Activated T-helper 17 cell treated with anti-CD3 and anti-CD28 coated beads, Interleukin-2, amount 50 U/mL, for 72 hours (primary cell): ENCODE measurements at places on chromosomes 3 and 15.
A peak's percentile ranks its signal among the peaks of the same experiment; 100 is the strongest.

DNA sequence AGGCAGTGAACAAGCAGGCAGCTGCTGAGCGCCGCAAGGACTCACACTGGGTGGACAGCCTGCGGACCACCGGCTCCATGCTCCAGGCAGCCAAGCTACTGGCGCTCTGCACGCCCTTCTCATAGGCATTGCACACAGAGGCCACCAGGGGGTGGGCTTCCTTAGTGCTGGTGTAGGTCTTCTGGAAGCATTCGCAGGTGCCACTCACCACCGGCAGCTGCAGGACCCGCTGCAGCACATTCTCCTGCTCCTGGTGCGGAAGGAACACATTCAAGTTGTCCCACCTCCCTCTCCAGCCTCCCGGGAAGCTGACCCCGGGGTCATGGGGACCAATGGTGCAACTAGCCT, 6.0 kb downstream of the PLIN1 start:
- peaks cover under 1% of the 10 kb centered on the region for H3K27me3 ChIP-seq
- no peak overlapping the region for H3K27ac ChIP-seq
- no peak for ATAC-seq

DNA sequence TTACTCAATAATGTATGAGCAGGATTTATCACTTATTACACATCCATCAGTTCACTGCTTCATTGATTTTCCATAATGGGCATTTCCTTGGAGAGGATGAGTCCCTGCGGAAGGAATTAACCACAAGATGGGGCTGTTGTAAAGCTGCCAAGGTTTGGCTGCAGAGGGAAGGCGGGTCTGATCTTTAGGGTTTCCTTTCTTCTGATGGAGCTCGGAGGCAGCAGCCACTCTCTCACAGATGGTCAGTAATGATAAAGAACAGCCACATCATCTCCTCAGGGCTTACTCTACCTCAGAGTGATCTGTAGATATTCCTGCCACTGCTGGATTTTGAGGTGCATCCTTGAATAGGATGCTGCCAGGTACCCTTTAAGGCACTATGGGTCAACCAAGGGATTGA, 115.2 kb downstream of the USP13 start:
- ATAC-seq, result no peak
- peaks cover 46% of the 10 kb centered on the region for H3K36me3 ChIP-seq
- no peak overlapping the region for H3K27ac ChIP-seq
- H3K4me3 ChIP-seq, result no peak overlapping the region
- H3K4me1 ChIP-seq, result no peaks in the 10 kb centered on the region
- no peaks in the 10 kb centered on the region for H3K27me3 ChIP-seq

DNA sequence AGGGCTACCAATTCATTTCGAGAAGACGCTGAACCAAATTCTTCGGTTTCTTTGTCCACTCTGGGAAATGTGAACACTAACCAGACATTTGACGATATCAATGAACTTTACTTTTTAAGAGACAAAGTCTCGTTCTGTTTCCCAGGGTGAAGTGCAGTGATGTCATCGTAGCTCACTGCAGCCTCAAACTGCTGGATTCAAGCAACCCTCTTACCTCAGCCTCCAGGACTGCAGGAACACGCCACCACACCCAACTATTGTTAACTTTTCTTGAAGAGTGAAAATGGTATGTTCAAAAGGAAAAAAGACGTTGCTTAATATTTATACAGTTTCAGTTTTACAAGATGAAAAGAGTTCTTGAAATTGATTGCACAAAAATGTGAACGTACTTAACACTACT, 30.6 kb downstream of the MB21D2 start:
- H3K36me3 ChIP-seq, result peaks cover 11% of the 10 kb centered on the region
- peak overlapping the region; percentile 96 for H3K27ac ChIP-seq
- no peaks in the 10 kb centered on the region for H3K27me3 ChIP-seq

DNA sequence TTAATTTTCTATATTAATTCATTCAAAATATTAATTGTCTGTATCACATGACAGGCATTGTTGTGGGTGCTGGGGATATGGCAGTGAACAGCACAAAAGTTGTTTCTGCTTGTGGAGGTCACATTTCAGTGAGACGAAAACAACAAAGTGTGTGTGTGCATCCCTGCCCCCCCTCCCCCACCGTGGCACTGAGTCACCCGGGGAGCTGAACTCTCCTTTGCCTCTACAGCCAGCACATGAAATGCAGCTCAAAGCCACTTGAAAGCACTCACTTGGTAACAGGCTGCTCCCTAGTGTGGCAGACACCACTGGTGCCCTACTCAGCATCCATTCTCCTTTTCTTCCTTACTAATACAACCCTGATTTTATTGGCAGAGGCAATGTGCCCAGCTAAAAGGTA, 16.9 kb upstream of the SCAMP5 start:
- no peaks in the 10 kb centered on the region for H3K36me3 ChIP-seq
- peaks cover 10% of the 10 kb centered on the region for H3K4me1 ChIP-seq
- peak; percentile 87 for ATAC-seq
- no peak overlapping the region for H3K27ac ChIP-seq

- no peaks in the 10 kb centered on the region for H3K27me3 ChIP-seq
- ATAC-seq, result no peak
- no peaks in the 10 kb centered on the region for H3K36me3 ChIP-seq
Observed at GRCh38 chr3:38645076-38645475, 4.4 kb downstream of the SCN5A start.

DNA sequence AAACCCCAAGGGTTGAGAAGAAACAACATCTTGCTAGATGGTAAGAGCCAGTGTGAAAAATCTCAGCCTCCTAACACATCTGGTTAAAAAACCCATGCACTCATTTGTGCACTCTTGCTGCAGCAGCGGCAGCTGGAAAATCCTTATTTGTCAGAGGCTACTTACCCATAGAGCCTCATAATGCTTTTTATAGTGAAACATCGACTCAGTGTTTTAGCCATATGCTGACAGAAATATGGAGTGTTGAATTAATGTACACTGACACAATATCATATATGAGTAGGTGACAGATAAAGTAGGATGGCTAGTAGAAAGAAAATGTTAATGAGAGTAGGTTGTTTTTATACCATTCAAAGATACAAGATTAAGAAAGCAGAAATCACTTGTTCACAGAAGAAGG, 13.0 kb downstream of the SLC9A9 start:
- no peaks in the 10 kb centered on the region for H3K27me3 ChIP-seq
- peak; percentile 62 for ATAC-seq
- H3K4me3 ChIP-seq, result peak overlapping the region; percentile 54

DNA sequence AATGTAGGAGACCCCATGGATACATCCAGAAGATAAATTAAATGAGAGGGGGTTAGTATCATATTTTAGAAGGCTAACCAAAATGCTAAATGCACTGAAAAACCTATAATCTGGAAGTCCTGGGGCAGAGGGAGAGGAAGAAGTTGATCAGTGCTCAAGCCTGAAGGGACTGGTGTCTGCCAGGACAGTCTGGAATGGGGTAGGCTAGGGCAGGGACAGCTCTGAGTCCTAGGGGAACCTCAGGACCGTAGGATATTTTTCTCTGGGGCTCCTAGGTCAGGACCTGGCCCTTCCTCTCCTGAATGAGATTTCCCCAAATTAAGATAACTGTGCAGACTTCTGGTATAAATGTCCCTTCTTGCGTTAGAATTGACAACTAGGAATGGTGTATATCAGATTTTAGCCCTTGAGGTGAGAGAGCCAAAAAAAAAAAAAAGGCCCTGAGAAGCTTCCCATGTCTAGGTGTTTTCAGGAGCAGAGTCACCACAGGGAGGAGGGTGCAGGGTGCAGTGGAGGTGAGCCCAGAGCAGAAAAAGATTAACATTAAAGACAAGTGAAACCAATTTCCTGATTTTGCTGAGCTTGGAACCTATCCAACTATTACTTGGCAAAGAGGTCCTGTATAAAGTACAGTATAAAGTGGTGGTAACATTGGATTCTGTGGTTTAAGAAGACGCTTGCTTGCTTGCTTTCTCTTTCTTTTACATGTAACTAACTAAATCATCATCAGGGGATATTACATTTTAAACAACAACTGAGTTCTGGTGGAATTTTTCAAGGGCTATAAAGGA, 63.5 kb downstream of the HACD2 start:
- no peak overlapping the region for H3K4me3 ChIP-seq

DNA sequence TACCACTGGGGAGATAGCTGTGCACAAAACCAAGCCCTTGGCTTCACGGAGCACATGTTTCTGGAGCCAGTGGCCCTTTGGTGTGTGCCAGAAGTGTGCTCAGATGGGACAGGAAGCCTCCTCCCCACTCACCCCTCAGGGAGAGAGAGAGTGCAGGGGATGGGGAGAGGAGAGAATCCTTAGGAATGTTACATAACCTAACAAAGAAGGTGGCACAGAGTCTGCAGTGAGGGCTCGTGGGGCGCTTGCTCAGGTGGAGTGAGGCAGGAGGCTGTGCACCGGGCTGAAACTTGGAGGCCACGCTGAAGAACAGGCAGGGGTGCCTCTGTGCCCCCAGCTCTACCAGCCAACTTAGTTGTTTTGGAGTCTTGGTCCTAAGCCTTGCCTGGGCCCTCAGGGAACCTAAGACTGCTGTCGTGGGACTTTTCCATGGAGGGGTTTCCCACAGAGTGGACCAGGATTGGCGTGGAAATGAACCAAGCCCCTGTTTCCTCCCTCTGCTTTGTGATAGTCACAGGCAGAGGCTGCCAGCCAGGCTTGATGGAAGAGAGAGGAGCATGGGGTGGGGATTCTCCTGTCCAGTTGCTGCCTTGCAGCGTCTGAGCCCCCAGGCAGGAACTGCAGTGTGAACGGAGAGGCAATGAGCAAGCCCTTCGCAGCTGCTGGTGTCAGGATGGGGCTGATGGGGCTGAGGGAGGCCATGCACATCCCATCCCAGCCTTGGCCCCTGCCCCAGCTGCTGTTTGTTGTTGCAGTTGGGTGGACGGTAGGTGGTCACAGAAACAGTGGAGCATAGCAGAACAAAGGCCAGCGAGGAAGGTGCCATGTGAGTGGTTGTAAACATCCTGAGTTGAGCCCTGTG, 32.7 kb downstream of the PDIA5 start:
- H3K27me3 ChIP-seq, result no peaks in the 10 kb centered on the region
- H3K36me3 ChIP-seq, result peaks cover 61% of the 10 kb centered on the region
- H3K4me1 ChIP-seq, result no peaks in the 10 kb centered on the region
- ATAC-seq, result no peak

DNA sequence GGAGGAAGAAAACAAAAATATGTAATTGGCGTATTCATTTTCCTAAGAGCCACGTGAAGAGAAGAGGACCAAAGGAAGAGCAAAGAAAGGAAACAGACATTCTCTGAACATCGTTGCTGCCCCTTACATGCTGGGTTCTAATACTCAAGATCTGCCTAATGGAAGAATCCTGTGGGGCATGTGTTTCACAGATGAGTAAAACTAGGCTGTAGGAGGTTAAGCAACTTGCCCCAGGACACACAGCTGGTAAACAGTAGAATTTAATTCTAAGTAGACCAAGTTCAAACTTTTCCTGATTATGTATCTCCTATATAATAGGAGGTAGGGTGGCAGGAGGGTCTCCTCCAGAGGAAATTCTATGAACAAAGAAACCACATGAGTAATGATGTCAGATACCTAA, 106.1 kb upstream of the TNFAIP8L3 start:
- H3K27ac ChIP-seq, result no peak overlapping the region
- no peak overlapping the region for H3K4me3 ChIP-seq
- no peak for ATAC-seq
- peaks cover 32% of the 10 kb centered on the region for H3K27me3 ChIP-seq
- H3K36me3 ChIP-seq, result no peaks in the 10 kb centered on the region
- no peaks in the 10 kb centered on the region for H3K4me1 ChIP-seq

- H3K36me3 ChIP-seq, result no peaks in the 10 kb centered on the region
- H3K4me1 ChIP-seq, result no peaks in the 10 kb centered on the region
- no peak overlapping the region for H3K27ac ChIP-seq
- H3K27me3 ChIP-seq, result no peaks in the 10 kb centered on the region
- no peak for ATAC-seq
- H3K4me3 ChIP-seq, result no peak overlapping the region
Observed at GRCh38 chr15:70720228-70721016, 42.9 kb downstream of the UACA start.

GRCh38 chr15:33059184-33059583, 135.3 kb downstream of the FMN1 start:
- no peak overlapping the region for H3K27ac ChIP-seq
- peaks cover 14% of the 10 kb centered on the region for H3K36me3 ChIP-seq
- H3K4me3 ChIP-seq, result no peak overlapping the region
- no peak for ATAC-seq

DNA sequence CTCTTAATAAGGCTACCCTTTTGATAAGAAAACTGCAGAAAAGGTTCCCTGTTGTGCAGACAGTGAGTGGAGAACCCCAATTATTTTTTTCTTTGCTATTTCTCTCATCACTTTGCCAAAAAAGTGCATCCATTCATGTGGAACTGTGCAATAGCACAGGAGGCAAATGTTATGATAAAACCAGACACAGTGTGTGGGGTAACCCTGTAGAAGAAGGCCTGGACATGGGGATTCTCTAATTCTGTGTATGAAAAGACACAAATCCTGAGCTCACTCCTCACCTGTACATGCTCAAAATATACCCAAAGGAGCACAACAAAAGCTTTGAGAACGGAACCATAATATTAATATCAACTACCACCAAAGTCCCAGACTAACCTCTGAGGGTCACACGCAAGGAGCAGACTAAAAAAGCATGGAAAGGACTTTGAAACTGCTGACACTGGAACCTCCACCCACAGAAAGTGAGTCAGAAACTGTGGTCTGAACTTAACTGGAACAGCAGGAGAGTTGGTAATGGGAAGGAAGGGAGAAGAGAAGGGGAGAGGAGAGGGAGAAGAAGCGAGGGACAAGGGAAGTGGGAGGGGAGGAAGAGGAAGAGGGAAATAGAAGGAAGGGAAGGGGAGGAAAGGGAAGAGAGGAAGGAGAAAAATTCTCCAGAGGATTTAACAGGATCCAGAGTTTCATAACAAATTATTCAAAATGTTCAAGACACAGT, 299.9 kb downstream of the TBC1D5 start:
- H3K36me3 ChIP-seq, result peaks cover 21% of the 10 kb centered on the region
- H3K27me3 ChIP-seq, result no peaks in the 10 kb centered on the region
- H3K4me3 ChIP-seq, result no peak overlapping the region

GRCh38 chr3:197847866-197848401, 56.9 kb downstream of the LRCH3 start:
- H3K4me1 ChIP-seq, result peaks cover 17% of the 10 kb centered on the region
- peak; percentile 79 for ATAC-seq
- peak overlapping the region; percentile 29 for H3K27ac ChIP-seq
- H3K27me3 ChIP-seq, result no peaks in the 10 kb centered on the region
- H3K4me3 ChIP-seq, result peak overlapping the region; percentile 71

DNA sequence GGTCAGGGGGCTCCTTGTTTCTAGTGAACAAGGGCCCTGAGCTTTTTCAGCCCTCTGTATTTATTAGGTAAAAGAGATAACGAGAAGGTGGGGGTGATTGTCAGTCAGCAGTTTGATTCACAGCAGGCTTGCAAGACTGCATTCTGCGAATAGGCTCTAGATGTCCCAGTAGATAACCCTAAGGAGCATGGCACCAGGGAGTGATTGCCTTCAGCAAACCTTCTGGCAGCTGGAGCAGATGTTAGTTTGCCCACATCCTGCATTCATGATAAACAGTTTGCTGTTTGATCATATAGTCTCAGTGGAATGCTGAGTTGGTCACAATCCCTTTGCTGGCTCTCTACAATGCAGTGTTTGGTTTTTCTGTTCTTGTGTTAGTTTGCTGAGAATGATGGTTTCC, 161.3 kb upstream of the GADL1 start:
- no peaks in the 10 kb centered on the region for H3K4me1 ChIP-seq
- H3K4me3 ChIP-seq, result no peak overlapping the region
- H3K27me3 ChIP-seq, result no peaks in the 10 kb centered on the region
- ATAC-seq, result no peak

GRCh38 chr3:184776916-184777315, 35.0 kb upstream of the VPS8 start:
- ATAC-seq, result no peak
- no peak overlapping the region for H3K27ac ChIP-seq
- H3K4me3 ChIP-seq, result no peak overlapping the region
- H3K4me1 ChIP-seq, result peaks cover 4% of the 10 kb centered on the region
